T-helper 22 cell (primary cell): ENCODE measurements at places on chromosomes 3 and 15.

DNA sequence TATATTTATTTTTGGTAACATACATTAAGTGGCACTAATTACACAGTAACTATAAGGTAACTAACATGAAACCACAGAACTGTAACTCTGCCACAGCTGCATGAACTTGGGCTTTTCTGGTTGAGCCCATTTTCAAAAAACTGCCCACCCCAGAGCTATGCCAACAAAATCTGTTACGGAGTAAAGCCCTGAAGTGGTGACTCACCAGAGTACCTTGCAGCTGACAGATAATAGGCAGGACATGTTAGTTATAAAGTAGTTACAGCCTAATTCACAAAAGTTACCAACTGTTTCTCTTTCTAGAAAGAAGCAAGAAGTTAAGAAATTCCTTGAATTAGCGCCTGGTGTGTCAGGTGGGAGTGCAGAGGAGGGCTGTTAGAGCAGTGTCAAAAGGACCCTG is 1.5 kb upstream of the GPX1 start:
- no peak for DNase-seq

GRCh38 chr15:51205050-51205975 is 110.6 kb upstream of the TNFAIP8L3 start:
- DNase-seq: no peak

DNA sequence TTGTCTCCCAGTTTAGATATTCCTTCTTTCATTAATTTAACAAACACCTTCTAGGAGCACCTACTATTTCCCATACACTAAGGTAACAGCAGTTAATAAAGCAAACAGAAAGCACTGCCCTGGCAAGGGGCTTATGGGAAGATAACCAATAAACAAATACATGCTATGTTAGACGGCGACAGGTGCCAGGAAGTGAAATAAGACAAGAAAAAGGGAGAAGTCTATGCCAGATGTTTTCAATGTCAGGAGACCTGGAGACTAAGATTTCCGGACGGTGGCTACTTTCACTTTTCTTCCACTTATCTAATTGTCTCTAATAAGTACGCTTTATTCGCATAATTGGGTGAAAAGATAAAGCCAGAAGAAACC is 32.5 kb upstream of the ZNF445 start:
- DNase-seq: no peak

- no peak for DNase-seq
These were observed 186.6 kb downstream of the RAP2B start for GRCh38 chr3:153348457-153349107.

GRCh38 chr3:128730471-128730870 is 4.5 kb downstream of the RAB7A start:
- DNase-seq: no peak

DNA sequence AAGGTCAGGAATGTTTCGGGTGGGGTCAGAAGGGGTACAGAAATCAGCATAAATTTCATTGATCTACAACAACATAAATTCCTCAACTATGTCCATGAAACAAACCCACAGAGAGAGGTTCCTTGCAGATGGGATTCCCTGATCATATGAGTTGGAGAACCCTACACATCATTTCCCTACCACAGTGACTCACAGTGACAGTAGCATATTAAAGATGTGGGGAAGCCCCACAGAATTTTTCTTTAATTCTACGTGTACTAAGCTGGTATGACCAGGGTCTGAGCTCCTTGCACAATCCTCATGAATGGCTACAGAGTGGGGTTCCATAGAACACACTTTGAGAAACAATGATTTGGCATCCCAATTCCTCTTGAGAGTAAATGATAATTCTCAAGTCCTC is 116.9 kb upstream of the RAD18 start:
- no peak for DNase-seq

DNA sequence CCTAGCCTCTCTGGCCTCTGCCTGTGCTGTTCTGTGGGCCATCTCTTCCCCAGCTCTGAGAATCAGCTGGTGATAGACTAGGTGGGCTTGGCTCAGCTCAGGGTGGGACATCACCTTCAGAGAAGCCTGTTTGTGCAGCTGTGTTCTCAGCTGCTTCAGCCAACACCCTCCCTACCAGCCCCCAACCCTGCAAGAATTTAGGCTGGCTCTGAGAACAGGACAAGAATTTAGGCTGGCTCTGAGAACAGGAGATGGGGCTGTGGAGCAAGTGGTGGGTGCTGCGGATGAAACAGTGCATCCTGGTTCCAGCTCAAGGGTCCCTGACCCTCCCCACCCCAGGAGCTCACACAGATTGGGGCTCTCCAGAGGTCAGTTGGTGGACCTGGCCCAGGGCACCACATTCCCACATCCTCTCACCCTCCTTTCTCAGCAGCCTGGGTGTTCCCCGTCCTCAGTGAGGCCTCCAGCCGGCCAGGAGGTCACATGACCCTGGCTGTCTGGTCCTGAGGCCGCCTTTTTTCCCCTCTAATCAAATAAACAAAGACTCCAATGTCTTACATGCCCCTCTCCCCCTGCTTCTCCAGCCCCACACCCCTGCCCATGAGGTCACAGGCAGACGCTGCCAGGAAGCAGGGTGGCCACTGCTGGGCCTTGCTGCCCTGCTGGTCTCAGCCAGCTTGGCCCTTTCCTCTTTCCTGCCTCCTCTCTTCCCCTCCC is 14.9 kb downstream of the PLEKHO2 start:
- DNase-seq: no peak

- DNase-seq: no peak
These were observed 190.3 kb downstream of the MCTP2 start for GRCh38 chr15:94421706-94422105.

GRCh38 chr3:77319711-77320110 is 279.8 kb downstream of the ROBO2 start:
- no peak for DNase-seq

DNA sequence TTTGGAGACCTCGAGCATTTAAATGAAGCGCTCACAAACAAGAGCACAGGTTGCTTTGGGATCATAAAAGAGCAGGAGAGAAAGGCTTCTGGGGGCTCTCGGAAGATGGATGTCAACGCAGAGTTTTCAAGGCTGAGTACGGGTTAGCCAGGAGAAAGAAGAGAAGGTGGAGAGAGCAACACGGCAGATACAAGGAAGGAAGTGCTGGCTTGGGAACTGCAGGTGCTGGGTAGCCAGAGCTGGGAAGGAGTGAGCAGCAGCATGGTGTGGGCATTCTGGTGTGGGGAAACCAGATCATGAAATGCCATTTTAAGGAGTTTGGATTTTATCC is 580 bp upstream of the RUBCN start:
- no peak for DNase-seq

- DNase-seq: no peak
These were observed 58.8 kb downstream of the AMOTL2 start for GRCh38 chr3:134315286-134316106.

DNA sequence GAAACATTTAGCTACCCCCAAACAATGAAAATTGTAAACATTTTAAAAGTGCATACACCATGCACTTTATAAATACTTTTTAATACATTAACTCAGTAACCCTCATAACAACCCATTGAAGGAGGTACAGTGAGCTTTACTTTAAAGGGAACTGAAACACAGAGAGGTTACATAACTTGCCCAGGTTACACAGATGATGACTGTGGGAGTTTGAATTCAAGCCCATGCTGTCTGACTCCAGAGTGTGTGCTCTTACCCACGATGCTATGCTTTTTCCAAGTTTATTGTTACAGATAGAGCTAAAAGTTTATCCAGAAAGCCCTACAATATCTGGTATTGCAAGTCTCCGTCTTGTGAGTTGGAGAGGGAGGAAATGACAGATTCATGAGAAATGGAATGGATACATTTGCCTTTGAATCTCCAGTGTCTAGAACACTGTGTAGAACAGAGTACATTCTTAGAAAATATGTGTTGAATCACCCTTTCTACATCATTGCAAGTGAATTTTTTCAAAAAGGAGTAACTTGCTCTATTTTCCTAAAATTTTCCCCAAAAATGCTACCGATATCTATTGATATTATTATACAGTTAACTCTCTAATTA is 428.3 kb downstream of the NAALADL2 start:
- no peak for DNase-seq

DNA sequence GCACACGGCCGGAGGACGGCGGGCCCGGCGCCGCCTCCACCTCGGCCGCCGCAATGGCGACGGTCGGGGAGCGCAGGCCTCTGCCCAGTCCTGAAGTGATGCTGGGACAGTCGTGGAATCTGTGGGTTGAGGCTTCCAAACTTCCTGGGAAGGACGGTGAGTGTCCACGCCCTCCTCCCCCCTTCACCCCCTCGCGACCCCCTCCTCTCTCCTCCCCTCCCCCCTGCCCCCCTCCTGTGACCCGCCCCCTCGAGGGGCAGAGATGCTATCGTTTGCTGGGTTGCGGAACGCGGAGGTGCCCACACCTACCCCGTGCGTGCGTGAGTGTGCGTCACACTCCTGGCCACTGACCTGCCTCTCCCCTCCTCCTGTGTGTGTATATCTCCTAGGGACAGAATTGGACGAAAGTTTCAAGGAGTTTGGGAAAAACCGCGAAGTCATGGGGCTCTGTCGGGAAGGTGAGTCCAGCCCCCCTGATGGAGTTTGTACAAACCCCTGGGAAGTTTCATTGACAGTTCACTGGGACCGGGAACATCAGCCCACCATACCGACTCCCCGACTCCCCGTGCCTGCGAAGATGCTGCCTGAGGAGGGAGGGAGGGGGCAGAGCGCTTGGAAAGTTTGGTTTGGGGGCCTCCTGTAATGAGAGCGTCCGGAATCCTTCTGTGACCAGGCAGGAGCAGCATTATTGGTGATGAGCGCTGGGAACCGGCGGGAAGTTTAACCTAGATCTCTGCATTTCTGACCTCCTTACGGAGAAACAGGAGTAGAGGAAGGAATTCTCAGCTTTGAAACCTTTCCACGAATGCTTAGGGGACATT is 795 bp upstream of the SCAANT1 start:
- peak; percentile 47 for DNase-seq

GRCh38 chr3:77204788-77205187 is 164.9 kb downstream of the ROBO2 start:
- no peak for DNase-seq

DNA sequence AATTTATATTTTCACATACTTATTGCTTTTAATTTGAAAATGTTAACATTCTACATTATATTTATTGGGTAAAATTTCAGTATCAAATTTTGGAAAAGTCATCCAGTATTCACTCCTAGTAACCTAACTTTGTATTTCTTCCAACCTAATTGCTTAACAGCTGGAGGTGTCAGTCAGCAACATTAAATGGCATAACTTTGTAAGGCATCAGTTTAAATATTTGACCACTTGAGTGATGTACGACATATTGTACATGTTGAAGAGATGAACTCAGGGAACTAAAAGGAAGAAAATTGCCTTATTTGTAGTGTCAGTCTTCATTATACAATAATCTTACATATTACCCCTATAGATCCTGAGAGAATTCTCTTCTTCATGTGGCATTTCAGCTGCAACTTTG is 326.8 kb downstream of the NAALADL2 start:
- no peak for DNase-seq

GRCh38 chr15:32704395-32704981 is 13.3 kb upstream of the GREM1 start:
- no peak for DNase-seq

DNA sequence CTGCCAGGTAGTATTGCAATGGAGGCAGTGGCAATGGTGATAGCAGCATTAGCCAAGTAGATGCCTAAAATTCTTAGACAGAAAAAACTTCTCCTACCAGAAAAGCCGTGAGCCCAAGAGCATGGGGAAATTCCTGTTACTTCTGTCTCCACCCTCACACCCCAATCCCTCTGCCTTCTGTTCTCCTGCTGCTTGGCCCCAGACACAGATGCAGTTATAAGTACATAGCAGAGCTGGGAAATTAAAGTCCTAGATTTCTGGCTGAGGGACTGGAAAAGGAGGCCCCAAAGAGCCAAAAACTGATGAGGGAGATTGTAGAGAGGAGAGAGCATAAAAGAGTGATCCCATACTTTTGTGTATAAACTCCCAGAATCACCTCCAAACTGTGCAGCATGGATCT is 166.9 kb downstream of the SMAD6 start:
- no peak for DNase-seq

DNA sequence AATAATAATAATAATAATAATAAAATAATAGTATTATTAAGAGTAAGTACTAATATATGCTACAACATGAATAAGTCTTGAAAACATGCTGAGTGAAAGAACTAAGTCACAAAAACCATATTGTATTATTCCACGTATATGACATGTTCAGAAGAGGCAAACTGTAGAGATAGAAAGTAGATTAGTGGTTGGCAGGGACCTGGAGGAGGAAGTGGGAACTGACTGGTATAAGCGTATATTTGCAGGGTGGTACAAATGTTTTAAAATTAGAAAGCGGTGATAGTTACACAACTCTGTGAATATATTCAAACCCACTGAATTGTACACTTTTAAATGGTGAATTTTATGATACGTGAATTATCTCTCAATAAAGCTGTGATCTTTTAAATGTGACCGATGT is 32.8 kb downstream of the LRRK1 start:
- DNase-seq: no peak

DNA sequence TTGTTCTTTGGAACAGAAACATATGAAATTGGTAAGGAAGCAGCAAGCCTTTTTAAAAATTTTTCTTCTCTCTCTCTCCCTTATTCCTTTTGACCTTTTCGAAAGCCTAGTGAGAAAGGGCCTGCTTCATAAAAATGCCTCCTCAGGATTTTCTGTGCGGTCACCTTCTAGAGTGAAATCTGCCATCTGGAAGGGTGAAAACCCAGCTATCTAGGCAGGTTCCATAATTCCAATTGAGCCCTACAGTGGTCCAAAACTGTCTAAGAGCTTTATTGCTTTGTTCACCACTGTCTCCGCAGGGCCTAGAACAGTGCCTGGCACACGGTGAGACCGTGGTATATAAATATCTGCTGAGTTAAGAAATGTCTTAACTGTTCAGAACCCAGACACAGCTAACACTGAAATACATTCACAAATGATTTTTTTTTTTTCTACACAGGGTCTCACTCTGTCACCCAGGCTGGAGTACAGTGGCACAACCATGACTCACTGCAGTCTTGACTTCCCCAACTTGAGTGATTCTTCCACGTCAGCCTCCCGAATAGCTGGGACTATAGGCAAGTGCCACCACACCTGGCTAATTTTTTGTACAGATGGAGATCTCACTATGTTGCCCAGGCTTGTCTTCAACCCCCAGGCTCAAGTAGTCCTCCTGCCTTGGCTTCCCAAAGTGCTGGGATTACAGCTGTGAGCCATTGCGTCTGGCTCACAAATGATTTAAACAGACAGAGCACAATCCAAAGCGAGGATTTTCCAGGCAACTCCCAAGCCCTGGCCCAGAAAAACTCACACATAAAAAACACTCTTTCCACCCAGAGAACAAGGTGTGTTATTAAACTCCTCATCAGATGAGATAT is 64.4 kb downstream of the FRMD4B start:
- no peak for DNase-seq

GRCh38 chr3:170471149-170471548 is 52.5 kb downstream of the CLDN11 start:
- DNase-seq: no peak

GRCh38 chr15:33846862-33847261 is 121.4 kb upstream of the CHRM5 start:
- no peak for DNase-seq
